ENCODE measurements at places on chromosomes 1 and 21.

DNA sequence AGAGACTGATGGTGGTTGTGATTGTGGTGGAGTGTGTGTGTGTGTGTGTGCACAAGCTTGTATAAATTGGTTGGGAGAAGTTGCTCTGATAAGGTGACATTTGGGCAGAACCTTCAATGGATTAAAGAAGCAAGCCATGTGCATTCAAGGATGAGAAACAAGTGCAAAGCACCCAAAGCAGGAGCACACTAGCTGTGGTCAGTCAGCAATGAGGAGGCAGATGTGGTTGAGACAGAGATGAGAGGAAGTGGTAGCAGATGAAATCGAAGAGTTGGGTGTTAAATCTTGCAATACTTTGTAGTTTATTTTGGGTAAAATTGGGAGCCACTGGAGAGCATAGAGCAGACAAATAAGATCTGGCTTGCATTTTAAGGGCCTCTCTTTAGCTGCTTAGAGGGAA lies 4.4 kb upstream of the PGBD5 start:
- DNase-seq = no peak

- DNase-seq = no peak
These were observed 93.9 kb upstream of the PPM1J start for GRCh38 chr1:112808861-112809684.

GRCh38 chr1:206579747-206580437 lies 32.4 kb downstream of the EIF2D start:
- DNase-seq = no peak

GRCh38 chr1:185008838-185009237 lies 34.5 kb upstream of the NIBAN1 start:
- DNase-seq = no peak

- no peak for DNase-seq
These were observed 24.0 kb upstream of the ADARB1 start for GRCh38 chr21:45050345-45050796.

DNA sequence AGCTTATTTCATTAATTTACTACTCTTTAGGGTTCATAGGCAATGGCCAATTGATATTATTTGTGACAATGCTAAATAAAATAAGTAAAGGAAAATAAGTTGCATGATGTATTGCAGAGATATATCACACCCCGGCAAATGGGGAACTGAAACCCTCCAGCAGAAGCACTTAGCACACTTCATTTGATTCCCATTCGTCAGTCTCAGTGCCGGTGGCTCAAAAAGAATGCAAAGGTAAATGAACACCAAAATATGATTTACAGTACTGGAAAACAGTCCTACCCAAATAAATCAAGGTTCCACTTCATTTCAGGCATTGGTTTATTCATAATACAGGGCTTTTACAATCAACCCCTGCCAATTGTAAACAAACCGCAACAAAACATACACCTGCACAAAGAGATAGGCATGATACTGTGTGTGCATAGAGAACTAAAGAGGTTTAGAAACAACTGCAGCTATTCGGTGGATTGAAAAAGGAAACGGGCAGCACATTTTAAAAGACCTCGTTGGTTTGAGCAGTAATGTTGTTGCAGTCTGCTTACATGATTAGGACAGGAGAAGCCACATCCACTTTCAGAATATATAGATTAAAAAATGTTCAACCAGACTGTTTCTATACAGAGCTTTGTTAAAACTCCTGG lies 1019.2 kb downstream of the TTLL7 start:
- DNase-seq = no peak

- DNase-seq = no peak
These were observed 199.6 kb downstream of the DPYD start for GRCh38 chr1:97721221-97721620.

GRCh38 chr1:11938722-11939526 lies 4.4 kb downstream of the PLOD1 start:
- no peak for DNase-seq

DNA sequence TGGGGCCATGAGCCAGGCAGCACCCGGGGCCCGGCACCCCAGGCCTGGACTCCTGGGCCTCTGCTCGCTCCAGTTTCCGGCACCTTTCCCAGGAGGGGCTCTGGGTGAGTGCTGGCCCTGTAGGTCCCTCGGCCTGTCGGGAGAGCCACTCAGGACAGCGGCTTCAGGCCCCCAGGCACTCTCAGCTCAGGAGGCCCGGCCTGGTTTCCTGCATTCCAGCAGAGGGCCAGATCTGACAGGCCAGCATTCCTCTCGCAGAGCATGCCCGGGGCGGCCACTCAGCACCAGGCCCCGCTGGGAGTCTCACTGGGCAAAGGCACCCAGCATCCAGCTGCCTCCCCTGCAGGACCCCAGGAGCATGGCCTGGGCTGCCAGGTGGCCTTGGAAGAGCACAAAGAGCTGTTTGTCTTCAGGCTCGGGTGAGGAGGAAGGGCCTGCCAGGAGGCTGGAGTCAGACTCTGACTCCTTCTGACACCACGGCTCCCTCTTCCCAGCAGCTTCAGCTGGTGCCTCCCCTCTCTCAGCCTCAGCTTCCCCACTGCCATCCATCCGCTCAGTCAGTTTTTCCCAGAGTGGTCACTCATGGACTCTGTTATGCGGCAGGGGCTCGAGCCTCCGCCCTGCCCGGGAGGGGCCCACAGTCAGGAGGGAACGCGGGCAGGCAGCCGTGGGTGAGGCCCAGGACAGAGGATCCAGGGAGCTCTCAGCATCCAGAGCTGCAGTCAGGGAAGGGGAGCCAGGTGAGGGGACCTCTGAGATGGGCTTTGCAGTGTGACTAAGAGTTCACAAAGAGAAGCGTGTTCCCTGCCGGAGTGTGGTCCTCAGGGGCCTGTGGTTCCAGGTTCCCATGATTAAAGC lies 51.7 kb downstream of the WNT9A start:
- DNase-seq = no peak

- DNase-seq = peak; percentile 63
These were observed 53.3 kb downstream of the NENF start for GRCh38 chr1:212485913-212486618.

- peak; percentile 59 for DNase-seq
These were observed 402.3 kb downstream of the PTBP2 start for GRCh38 chr1:97123717-97124431.

DNA sequence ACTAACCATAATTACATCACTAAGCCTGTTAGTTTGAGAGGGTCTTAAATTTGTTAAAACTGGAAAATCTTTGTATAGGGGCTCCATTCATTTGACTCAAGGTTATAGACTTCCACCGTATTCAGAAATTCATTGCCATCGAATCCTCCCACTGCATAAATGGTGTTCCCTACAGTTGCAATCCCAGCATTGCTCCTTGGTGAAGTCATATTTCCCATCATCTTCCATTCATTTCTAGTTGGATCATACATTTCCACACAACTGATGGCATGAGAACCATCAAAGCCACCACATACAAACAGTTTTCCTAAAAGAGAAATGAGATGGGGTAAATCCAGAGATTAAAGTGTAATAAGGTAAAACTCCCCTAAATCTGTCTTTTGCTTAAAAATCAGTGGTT lies 19.1 kb downstream of the IVNS1ABP start:
- no peak for DNase-seq

GRCh38 chr1:184665360-184665759 lies 89.3 kb downstream of the EDEM3 start:
- no peak for DNase-seq

- no peak for DNase-seq
These were observed 121.3 kb downstream of the SEC16B start for GRCh38 chr1:177848577-177848976.

- no peak for DNase-seq
These were observed 6.0 kb downstream of the SMCP start for GRCh38 chr1:152884085-152884484.

GRCh38 chr1:41612953-41613352 lies 128.5 kb upstream of the EDN2 start:
- no peak for DNase-seq

DNA sequence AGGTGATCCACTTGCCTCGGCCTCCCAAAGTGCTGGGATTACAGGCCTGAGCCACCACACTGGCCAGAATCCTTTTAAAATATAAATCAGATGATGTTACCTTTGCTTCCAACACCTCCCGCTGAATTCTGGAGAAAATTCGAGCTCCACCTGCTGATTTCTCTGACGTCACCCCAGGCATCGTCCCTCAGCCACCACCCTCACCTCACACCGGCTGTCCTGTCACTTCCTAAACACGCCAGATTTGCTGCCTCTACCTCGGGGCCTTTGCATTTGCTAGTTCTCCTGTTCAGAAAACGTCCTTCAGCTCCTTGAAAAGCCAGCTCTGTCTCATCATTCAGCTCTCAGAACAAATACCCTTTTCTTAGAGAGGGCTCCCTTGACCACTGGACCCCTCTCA lies 57.9 kb downstream of the FBXO2 start:
- no peak for DNase-seq

DNA sequence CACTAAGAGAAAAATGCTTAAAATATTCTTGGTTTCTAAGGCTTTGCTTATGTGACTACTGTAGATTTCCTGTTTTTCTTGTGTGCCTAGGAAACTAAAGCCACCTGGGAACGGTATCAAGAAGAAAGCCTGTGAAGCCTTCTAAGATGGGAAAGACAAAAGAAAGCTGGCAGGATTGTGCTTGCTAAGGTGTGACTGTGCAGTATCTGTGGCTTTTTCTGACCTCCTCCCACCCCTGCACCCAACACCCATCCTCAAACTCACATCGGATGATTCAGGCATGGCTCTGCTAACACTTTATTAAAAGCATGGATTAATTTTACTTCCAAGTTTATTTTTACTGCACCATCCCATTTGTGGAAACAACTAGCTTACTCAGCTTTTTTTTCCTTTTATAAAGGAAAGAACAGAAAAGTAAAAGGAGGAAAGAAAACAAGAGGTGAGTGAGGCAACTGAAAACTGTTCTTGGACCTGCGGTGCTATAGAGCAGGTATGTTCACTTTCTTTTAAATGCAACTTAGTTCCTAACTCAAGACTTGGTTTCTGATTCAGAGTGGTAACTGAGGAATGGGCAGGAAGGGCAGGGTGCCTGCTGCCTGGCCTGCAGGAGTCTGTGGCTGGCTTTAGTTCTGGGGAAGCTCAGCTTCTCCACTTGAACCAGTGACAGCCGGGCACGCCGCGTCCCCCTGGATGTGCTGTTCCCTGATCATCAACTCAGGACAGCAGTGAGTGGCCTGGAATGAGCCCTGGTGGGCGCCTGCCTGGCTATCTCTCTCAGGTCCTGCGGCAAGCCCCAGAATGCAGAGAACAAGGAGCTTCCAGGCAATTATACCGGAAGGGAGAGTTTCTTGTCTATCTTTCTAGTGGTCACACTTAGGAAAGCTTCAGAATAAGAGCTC lies at the start of gene GBP6:
TSS of gene GBP6 (plus strand) at position 422 of the 899 bp plus-strand sequence. CDS start 4,493 bp downstream, outside the sequence.
- no peak for DNase-seq

DNA sequence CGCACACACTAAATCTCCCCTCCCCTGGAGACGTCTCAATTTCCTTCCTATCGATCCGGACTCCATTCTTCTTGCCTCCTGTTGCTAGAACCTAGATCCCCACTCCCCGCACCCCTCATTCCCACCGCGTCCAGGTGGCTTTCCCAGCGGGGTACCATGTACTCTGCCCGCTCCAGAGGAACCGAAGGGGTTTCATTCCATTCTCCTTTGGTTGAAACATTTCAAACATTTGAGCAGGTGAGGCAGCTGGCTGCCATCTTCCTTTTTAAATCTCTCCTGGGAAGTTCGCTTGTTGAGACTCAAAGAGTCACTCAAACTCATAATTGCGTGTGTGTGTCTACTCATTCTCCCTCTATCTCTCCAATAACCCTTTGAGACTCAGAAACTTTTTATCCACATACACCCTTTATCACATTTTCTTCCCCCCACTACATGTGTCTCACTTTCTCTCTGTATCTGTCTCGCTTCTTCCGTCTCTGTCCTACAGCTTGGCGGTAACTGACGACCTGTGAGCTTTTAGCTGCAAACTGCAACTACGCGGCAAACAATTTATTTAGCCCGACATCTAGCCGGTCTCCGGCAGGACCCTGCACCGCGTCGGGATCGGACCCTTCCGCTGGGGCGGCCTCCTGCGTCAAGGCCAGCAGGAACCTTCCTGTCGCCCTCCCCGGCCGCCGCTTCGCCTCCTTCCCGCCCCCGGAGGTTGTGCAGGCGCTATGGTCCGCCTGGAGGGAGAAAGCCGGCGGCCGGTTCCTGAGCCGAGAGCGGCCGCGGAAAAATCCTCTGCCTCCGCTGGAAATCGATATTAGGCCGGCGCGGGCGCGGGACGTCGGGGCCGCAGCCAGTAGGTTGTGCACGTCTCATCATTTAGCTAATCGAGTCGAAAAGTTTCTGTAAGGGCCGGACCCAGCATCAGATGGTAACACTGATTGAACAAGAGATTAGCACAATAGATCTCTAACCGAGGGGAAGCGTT lies 3.0 kb upstream of the FOXD3 start:
- DNase-seq = no peak

DNA sequence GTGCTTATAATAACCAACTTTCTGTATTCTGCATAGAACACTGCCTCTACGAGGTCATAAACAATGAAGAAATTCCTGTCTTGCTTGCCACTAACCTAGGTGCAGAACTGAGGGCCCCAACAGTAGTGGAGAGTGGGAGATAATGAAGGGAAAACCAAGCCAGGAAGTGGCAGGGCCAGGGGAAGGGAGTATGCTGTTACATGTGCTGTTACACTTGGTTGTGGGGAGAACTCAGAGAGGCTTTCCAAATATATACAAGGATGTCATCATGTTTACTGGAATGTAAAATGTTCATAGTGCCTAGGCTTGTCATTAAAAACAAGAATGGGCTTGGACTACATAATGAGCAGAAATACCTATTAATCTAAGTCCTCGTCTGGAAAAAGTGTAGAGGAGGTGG lies 31.1 kb downstream of the NHLH2 start:
- DNase-seq = no peak

DNA sequence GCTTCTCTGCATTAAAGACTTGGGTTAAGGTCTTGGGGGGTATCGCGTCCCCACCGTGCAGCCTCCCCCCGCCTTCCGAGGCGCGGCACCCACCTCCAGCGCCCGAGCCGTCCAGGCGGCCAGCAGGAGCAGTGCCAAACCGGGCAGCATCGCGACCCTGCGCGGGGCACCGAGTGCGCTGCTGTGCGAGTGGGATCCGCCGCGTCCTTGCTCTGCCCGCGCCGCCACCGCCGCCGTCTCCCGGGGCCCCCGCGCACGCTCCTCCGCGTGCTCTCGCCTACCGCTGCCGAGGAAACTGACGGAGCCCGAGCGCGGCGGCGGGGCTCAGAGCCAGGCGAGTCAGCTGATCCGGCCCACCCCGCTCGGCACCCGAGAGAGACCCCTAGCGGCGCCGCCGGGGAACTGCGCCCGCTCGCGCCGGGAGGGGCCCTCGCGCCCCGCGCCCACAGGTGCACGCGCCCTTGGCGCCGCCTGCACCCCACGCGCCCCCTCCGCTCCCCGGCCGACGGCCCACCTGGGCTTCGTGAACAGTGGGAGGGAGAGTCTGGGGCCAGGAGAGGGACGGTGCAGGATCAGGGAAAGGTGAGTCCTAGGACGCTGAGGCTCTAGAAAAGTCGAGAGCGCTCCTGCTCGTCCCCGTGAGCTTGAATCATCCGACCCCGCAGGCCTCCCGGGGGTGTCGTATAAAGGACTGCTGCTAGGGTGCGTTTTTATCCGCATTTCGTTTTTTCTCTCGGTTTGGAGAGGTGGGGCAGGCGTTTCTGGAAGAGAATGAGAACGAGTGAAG lies at the start of gene APP:
TSS of gene APP (minus strand) at position 300 of the 787 bp plus-strand sequence. CDS start at position 150, 150 bp downstream.
- no peak for DNase-seq
